ENCODE measurements at places on chromosomes 7 and 10. TPM values are rescaled to one million over a fixed set of nuclear protein-coding genes. Genes with fewer than 3 reads are reported as not detected.

SLC18A3 gene
- not detected for total RNA-seq

OR6V1 gene
- not detected for total RNA-seq

KIF11 gene
- total RNA-seq = 44.4 TPM

AVL9 gene
- total RNA-seq = 17.7 TPM

ZNF800 gene
- 16.3 TPM for total RNA-seq

FAM237B gene
- total RNA-seq = 0.04 TPM

UCN3 gene
- total RNA-seq = not detected

TMEM139 gene
- 0.91 TPM for total RNA-seq

CALN1 gene
- total RNA-seq = not detected

PNLIP gene
- 0.16 TPM for total RNA-seq

CCL26 gene
- 7.7 TPM for total RNA-seq
